Activated naive CD8-positive, alpha-beta T cell treated with anti-CD3 and anti-CD28 coated beads for 36 hours (primary cell): ENCODE measurements at places on chromosomes 12 and 14. TPM values are rescaled to one million over a fixed set of nuclear protein-coding genes. Genes with fewer than 3 reads are reported as not detected.

AHNAK2 gene
- total RNA-seq = 0.02 TPM

CLEC7A gene
- total RNA-seq = not detected

SLC17A8 gene
- total RNA-seq = not detected

GPR137C gene
- 0.27 TPM for total RNA-seq

NOS1 gene
- total RNA-seq = not detected

LHX5 gene
- total RNA-seq = not detected

DAAM1 gene
- total RNA-seq = 9.2 TPM

SERPINA3 gene
- not detected for total RNA-seq

PHC1 gene
- total RNA-seq = 12.9 TPM

HOXC10 gene
- not detected for total RNA-seq
